Inflammatory macrophage treated with lipopolysaccharide for 1 hour (primary cell): ENCODE measurements at places on chromosomes 12 and 14.

DNA sequence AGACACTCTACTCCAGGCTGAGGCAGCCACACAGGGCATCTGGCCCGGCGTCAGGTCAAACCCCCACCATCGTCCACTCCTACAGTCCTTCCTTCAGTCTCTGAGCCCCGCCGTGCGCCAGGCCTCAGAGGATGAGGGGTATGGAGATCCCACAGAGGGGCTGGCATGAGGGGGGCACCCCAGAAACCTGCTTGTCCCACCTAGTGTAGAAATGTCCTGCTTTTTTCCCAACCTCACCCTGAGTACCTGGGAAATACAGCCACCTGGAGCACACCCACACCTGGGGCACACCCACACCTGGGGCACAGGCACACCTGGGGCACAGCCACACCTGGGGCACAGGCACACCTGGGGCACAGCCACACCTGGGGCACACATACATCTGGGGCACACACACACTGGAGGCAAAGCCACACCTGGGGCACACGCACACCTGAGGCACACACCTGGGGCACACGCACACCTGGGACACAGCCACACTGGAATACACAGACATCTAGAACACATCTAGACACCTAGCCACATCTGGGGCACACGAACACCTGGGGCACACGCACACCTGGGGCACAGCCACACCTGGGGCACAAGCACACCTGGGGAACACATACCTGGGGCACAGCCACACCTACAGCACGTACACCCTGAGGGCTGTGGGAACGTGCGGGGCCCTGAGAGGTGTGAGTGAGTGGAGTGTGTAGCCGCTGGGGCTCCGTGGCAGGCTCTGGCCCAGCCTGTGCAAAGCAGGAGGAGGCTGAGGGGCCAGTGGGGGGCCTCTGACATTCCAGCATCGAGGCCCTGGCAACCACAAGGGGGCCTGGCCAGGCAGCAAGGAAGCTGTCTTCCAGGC lies 18.4 kb downstream of the AKT1 start:
- DNase-seq, result no peak

DNA sequence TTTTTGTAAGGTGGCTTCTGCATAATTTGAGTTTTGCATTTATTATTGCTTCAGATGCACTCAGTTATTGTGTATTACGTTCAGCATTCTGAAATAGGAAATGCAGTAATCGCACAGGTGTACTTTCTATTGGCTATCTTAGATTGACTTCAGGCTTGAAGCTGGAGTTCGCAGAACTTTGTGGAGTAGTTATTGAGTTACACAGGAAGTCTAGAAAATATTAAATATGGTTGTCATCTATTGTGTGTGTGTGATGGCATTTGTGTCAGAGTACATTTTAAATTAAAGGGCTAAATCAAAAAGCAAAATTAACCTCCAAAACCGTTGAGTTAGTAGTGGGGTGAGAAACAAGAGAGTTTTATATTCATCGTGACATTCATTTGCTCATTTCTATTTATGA lies 2.7 kb downstream of the ARID2 start:
- DNase-seq, result no peak

GRCh38 chr12:126337556-126338441 lies 1272.6 kb downstream of the AACS start:
- DNase-seq, result no peak

GRCh38 chr14:23060536-23061260 lies 3.4 kb upstream of the CDH24 start:
- no peak for DNase-seq

GRCh38 chr12:78818487-78818886 lies 46.1 kb upstream of the SYT1 start:
- no peak for DNase-seq

DNA sequence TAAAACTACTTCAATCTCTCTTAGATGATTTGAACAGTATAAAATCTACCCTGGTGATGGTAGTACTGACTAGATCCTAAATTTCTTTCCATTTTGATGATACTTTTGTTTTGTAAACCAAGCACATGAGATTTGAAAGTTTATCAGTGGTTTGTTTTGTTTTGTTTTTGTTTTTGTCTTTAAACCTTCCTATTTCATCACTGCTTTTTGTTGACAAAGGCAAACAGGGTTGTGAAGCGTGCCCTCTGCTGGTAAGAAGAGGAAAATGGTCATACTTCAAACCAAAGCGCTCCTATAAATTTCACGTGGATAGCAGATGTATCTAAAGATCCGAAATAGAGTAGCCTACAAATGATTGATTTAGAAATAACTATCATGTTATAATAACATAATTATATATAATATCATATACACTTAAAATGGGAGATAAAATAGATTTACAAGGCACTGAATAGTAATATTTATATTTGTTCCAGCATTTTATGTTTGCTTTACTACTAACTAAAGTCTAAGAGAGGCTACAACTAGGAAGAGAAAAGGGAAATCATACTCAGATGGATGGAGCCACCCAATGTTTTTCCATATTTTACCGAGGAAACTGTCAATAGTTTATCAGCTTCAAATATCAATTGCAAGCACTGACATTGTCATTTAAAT lies 254.0 kb upstream of the USP15 start:
- DNase-seq, result peak; percentile 32

- DNase-seq, result no peak
These were observed 19.6 kb downstream of the CCDC60 start for GRCh38 chr12:119354172-119354571.

GRCh38 chr14:32033543-32033942 lies 43.6 kb upstream of the ARHGAP5 start:
- DNase-seq, result no peak

DNA sequence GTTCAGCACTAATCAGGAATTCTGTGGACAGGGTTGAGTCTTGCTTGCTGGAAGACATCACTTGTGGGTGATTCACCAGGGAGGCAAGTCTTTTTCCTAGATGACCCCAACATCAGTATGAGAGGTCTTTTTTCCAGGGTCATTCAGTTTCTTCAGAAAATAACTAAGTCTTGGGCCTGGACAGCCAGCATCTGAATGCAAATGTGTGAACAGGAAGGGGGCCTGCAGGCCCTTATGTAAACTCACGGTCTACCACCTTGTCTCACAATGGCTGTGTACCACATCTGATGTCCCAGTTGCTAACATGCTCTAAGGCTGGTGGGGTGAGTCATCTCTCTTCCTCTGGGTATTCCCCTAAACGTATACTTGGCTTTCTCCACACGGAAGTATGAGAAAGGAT lies 79.2 kb downstream of the HECTD4 start:
- DNase-seq, result peak; percentile 1

DNA sequence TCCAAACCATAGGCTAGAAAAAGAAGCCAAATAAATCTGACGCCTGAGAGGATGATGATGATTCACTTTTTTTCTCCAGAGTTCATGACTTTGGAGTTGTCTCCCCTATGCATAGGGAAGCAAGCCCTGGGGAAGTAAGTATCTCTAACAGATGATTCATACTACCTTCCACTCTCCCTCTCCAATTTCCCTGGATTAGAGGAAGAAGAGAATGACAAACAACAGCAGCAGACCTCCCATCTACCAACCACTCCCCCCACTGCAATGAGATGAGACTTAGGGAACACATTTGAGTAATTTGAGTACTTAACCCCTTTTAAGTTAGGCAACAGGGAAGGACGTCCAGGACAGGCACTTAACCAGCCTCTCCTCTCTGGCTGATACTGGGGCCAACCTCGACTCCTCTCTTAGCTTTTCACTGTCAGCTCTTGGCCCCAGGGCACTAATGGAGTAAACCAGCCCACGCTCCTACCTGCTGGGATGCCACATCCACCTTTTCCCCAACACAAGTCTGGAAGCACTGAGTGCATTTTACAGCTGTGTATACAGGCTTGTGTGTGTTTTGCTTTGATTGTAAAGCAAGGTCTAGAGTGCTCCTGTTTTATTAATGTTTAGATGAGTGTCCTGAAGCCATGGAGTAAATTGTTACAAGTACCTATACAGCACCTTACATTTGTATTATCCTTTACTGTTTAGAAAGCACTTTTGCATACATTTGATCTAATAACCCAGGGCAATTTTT lies 180.7 kb downstream of the PHLDA1 start:
- no peak for DNase-seq

GRCh38 chr12:127145929-127146789 lies 1120.8 kb upstream of the TMEM132C start:
- no peak for DNase-seq

DNA sequence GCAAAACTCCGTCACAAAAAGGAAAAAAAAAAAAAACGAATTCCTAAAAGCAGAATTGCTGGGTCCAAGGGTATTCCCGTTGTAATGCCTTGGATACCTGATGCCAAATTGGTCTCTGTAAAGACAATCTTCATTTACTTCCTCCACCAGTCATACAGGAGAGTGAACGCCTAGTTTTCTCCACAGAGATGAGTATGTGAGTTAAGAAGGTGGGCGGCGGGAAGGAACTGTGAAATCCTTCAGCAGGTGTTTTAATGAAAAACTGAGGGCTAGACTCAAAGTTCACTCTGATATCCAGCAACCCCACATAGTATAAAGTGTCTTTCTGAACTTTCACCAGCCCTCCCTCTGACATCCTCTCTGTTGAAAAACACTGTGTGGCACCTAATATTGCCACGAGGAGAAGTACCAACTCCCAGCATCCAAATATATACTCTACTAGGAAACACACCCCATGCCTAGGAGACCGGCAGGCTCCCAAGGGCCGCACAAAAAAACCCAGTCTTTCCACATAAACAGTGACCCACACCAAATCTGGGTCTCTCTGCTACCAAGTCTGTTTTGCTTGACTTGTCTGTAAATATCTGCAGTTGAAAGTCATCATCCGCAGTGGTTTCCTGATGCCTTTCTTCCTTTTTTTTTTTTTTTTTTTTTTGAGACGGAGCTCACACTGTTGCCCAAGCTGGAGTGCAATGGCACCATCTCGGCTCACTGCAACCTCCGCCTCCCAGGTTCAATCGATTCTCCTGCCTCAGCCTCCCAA lies 30.3 kb upstream of the FOXN3 start:
- DNase-seq, result peak; percentile 87

DNA sequence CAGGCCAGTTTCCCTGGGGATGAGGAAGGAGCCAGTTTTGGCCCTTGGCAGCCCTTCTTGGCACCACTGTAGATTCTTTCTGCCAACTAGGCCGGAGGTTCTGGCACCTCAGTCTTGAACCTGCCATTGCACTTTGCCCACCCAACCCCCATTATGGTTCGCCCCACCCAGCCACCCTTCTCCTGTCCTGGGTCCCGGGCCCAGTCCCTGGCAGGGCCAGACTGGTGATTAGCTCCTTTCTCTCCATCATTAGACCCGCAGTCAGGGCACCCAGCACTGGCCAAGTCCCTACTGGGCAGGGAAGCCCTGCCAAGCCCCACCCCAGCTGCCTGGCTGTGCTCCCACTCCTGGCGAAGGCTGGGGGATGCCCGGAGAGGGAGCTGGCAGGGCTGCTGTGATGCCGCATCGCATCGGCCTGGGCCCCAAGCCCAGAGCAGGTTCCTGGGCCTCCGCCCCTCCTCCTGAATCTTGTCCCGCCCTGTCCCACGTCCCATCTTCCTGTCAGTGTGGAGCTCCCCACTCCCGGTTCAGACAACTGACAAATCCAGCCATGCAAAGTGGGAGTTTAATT lies 9.8 kb downstream of the FAM222A start:
- DNase-seq, result no peak

DNA sequence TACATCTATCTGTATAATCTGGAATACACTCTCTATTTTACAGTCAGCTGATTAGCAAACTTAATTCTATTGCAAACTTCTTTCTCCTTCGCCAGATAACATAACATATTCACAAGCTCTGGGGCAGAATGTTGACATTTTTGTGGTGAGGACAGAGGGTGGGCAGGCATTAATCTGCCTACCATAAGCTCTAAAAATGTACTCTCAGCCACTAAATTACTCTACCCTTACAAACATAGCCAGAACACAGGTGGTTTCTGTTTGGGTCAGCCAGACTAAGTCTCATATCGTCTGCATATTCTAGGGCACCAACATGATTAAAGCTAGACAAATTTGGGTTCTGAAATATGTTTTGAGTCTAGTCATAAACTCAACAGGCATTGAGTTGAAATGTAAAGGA lies 90.1 kb downstream of the SLC6A15 start:
- no peak for DNase-seq

DNA sequence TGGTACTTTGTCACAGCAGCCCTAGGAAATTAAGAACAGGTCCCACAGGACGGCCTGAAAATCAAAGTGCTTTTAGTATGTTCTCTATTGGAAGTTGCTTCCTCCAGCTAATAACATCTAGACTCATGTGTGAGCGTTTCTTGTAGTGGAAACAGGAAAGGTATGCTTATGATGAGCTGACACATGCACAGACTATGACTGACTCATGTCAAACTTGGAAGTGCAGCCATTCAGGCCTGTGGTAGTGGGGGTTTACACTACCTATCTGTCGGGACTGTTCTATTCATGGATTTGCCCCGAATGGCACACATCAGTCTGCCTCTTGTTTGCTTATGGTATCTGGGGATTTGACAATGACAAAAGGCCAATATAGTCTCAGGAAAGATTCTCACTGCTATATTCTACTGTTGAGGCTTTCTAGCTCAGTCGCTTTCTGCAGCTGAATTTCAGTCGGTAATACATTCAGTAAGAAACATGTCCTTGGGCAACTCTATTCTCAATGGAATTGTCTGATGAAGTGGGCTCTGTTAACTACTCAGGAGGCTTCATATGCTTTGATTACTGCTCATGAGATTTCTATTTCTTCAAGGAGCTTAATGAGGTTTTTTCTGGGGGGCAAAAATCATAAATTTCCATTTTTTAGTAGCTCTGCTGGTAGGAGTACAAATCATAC lies 270.3 kb upstream of the DAAM1 start:
- DNase-seq, result no peak

GRCh38 chr12:108849660-108850059 lies 7.7 kb downstream of the SSH1 start:
- DNase-seq, result no peak

- DNase-seq, result no peak
These were observed 40.2 kb downstream of the ETV6 start for GRCh38 chr12:11689591-11690186.

GRCh38 chr12:57755454-57756372 lies 810 bp downstream of the MARCHF9 start:
- DNase-seq, result no peak

- no peak for DNase-seq
These were observed 247.1 kb downstream of the MSRB3 start for GRCh38 chr12:65525491-65526141.

- no peak for DNase-seq
These were observed 43.0 kb downstream of the SETD3 start for GRCh38 chr14:99437706-99438105.

DNA sequence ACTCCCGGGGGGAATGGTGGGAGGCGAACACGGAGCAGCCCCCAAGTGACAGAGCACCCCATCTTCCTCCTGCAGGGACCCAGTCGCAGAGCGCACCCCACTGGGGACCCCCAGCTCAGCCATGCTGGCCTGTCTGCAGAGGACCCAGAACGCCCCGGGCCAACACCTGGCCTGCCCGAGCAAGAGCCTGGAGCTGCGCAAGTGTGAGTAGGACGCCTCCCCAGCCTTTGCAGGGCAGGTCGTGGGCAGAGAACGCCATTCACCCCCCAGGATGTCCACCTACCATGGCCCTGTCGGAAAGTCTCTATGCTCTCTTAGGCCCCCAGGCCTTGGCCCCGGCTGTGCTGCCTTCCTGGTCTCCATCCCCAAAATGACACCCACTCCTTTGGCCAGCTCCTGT lies 30.4 kb downstream of the FAM222A start:
- no peak for DNase-seq
